ENCODE measurements at places on chromosomes 11 and 22. TPM values are rescaled to one million over a fixed set of nuclear protein-coding genes. Genes with fewer than 3 reads are reported as not detected.

The TENM4 gene
- 0.37 TPM for total RNA-seq

The ART1 gene
- not detected for total RNA-seq

The UBQLNL gene
- total RNA-seq = 0.48 TPM

The POU2AF1 gene
- 3.7 TPM for total RNA-seq

The APOC3 gene
- 3.0 TPM for total RNA-seq

The FAM227A gene
- 0.20 TPM for total RNA-seq

The GLB1L2 gene
- 26.2 TPM for total RNA-seq

The CLNS1A gene
- total RNA-seq = 53.7 TPM

The P2RY6 gene
- total RNA-seq = 1.1 TPM

All from transverse colon (tissue), 4 donors.